Mammary epithelial cell (primary cell): ENCODE measurements at places on chromosomes 13 and 19. TPM values are rescaled to one million over a fixed set of nuclear protein-coding genes. Genes with fewer than 3 reads are reported as not detected.

TMIGD2 gene
- not detected for polyA plus RNA-seq

KASH5 gene
- polyA plus RNA-seq = not detected

RGCC gene
- 3.7 TPM for polyA plus RNA-seq

PPM1N gene
- 2.3 TPM for polyA plus RNA-seq

RNF225 gene
- not detected for polyA plus RNA-seq

REXO1 gene
- 22.4 TPM for polyA plus RNA-seq

EFNA2 gene
- polyA plus RNA-seq = not detected

PCDH9 gene
- 0.26 TPM for polyA plus RNA-seq

FFAR2 gene
- polyA plus RNA-seq = not detected

NAPA gene
- 78.6 TPM for polyA plus RNA-seq

CHERP gene
- polyA plus RNA-seq = 9.3 TPM

ERICH4 gene
- not detected for polyA plus RNA-seq

ERICH6B gene
- not detected for polyA plus RNA-seq

VSTM2B gene
- not detected for polyA plus RNA-seq

FLT3 gene
- not detected for polyA plus RNA-seq

TMEM255B gene
- polyA plus RNA-seq = 8.6 TPM

ZNF728 gene
- polyA plus RNA-seq = not detected

DHRS12 gene
- polyA plus RNA-seq = 4.0 TPM

LPAR2 gene
- 18.6 TPM for polyA plus RNA-seq

RETN gene
- polyA plus RNA-seq = not detected

PSG6 gene
- polyA plus RNA-seq = 0.12 TPM

KIR2DL4 gene
- not detected for polyA plus RNA-seq

CELF5 gene
- polyA plus RNA-seq = 0.15 TPM

RFPL4A gene
- not detected for polyA plus RNA-seq

NCCRP1 gene
- polyA plus RNA-seq = 0.84 TPM

ANGPTL8 gene
- not detected for polyA plus RNA-seq

CDX2 gene
- polyA plus RNA-seq = not detected

MEIOSIN gene
- 0.01 TPM for polyA plus RNA-seq

KRTDAP gene
- not detected for polyA plus RNA-seq

SKA3 gene
- polyA plus RNA-seq = 12.9 TPM

ZNF625 gene
- 1.2 TPM for polyA plus RNA-seq

PRKCG gene
- not detected for polyA plus RNA-seq

IZUMO2 gene
- not detected for polyA plus RNA-seq

PLK5 gene
- not detected for polyA plus RNA-seq

BICRA gene
- 0.63 TPM for polyA plus RNA-seq

HCN2 gene
- polyA plus RNA-seq = 0.35 TPM

ZNF71 gene
- 5.7 TPM for polyA plus RNA-seq

IPO5 gene
- 90.0 TPM for polyA plus RNA-seq

CLEC17A gene
- polyA plus RNA-seq = 0.08 TPM
